ENCODE measurements at places on chromosomes 5 and 9.

DNA sequence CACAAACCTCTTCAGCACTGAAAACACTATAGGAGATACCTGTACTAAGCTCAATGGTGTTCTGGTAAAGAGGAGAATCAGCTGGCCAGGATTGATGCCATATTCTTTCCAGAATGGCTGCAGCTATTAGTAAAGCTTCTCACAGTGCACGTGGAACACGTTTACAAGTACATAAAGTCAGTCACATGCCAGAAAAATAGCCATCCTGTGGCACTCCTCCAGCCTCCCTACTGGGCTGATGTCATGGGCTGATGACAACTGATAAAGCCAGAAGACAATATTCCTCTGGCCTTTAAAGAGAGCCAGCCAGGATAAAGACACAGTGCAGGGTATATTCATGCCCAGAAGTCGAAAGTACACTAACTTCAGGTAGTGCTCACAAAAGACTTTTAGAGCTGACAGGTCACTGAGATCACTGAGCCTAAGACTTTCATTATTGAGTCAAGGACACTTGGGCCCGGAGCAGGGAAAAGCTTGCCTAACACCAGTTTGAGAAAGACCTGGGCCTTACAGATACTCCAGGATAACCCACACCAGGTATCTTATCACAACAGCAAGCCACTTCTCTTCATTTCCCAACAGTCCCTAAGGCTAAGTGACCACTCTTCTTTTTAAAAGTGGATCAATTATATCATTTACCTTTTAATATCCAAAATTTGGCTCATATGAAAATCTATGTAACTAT is 29.4 kb downstream of the ABITRAM start:
- no peak for DNase-seq

DNA sequence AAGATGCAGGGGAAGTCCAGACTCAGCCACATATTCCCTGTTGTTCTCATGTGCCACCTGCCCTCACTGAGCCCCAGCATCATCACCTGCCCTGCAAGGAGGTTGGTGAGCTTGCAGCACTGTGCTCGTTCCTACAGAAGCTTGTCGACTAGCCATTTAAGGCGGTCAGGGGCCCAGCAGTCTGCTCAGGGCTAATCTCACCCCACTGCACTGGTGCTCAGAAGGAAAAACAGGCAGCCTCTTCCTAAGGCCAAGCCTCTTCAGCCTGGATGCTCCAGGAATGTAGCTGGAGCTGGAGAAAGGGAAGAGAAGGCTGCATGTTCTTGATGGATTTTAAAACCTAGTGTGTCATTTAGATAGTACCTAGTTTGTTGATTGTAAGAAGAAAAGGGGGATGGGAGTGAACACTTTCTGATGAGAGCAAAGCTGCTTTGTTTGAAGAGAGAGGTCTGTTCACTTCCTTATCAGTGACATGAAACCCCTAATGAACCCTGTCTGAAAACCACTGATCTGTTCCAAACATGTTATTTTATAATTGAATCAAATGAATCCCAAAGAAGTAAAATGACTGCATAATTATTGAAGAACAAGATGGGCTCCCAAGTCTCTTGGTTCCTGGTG is 10.6 kb upstream of the ASPN start:
- no peak for DNase-seq

GRCh38 chr9:109264877-109265587 is 55.8 kb downstream of the EPB41L4B start:
- DNase-seq, result no peak

- DNase-seq, result no peak
These were observed 2.8 kb upstream of the ZNF462 start for GRCh38 chr9:106859957-106860720.

DNA sequence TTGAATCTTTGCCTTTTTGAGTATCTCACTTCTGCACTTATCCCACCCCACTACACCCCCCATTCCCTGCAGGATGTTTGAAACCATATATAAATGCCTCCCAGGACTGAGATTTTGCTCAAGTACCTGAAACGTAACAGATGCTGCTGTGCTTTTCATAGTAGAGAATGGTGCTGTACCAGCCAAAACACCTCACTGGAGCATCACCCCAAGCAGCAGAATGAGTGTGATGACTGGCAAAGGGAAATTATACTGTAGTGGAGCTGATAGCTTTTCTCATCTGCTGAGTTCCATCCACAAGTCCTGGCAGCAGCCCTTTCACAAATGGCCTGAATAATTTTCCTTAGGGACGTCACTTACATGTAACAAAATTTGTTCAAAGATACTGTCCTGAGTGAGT is 246.1 kb downstream of the KDM4C start:
- no peak for DNase-seq

DNA sequence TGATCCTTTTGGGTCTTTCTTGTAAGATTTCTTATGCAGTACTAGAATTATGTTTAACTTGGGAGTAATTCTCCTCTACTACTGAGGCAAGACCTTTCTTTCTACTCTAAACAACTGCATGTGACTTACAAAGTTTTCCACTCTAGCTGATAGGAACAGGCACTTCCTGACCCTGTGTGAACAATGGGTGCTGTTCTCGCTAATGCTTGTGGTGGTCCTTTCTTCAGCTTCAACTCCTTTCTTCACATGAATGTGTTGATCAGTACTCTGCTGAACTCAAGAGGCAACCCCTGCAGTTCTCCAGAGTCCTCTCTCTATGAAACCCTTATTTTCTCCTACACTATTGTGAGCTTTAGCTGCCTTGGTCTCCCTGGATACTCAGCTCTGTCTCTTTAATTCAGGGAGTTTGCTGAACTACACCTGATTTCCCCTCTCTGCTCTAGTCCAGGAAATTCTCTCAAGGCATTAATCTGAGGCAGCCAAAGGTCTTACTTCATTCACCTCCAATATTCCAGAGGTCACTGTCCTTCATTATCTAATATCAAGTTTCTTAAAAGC is 484.6 kb upstream of the PIK3R1 start:
- DNase-seq, result no peak

GRCh38 chr9:92176068-92176799 is 61.0 kb upstream of the SPTLC1 start:
- DNase-seq, result no peak

- no peak for DNase-seq
These were observed 49.3 kb upstream of the PPARGC1B start for GRCh38 chr5:149680810-149681221.

DNA sequence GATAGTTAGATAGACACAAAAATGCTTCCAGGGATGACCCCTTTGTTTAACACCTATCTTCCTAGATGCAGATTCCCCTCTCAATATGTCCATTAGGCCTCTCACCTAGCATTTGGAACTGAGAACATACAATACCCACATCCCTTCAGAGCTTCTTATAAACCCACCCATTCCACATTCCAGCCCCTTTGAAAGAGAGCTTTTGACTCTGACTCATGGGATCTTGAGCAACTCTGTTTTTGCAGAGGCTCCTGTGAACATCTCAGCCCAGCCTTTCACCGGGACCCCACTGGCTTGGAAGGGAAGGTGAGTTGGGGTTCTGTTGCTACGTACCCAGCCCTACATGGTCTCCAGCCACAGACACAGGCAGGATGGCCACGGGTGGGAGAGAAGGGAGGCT is 195.5 kb downstream of the FRMD3 start:
- DNase-seq, result no peak

GRCh38 chr9:592733-593132 is 248.8 kb upstream of the DMRT1 start:
- DNase-seq, result no peak

DNA sequence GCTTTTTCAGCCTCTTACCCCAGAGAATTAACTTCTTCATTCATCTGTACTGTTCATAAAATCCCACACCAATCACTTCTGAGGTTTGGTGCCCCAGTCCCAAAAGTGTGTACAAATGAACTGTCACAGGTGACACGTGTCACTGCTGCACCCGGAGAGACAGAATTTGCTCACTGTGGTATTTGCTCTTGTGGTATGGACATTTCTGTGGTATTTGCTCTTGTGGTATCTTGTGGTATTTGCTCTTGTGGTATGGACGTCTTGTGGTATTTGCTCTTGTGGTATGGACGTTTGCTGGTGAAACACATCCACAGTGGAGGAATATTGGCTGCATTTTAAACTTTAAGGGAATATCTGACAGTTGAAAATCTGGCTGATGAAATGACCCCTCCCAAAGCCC is 214.9 kb upstream of the DAP start:
- no peak for DNase-seq

DNA sequence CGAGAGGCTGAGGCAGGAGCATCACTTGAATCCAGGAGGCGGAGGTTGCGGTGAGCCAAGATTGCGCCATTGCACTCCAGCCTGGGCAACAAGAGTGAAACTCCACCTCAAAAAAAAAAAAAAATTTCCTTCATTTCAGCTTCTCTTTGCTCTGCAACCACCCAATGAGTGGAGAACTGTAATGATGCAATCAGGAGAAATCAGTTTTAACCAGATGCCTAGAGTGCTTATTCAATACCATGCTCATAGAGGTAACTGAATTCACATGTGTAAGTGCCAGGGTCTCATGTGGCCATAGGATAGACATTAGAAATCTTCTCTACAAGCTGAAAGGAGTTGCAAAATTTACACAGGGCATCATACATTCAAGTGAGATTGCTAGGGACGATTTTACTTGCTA is 70.6 kb downstream of the HMHB1 start:
- no peak for DNase-seq

DNA sequence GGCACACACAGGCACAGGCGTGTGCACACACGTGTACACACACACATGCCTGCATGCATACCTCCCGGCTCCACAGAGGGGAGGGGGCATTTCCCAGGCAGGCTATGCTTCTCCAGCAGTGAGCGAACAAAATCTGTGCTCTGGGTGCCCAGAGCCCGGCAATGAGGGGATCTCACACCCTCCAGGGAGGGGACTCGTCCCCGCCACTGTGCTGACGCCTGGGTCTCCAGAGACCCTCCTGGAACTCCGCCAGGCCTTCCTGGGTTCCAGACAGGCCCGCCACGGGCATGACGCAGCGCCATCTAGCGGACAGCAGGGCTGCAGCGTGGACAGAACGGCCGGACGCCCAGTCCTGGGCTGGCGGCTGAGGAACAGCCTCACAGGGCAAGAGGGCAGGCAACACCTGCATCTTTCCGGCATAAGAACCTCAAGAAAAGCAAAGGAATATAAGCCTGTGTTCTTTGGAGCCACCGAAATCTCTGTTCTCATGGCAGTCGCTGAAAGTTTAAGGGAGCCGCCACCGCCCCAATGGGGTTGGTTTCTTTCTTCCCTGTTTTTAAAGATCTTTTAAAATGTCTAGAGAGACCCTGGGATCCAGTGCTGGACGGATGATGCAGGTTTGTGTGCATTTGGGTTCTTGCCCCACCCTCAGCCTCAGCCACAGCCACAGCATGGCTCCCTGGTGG is 135.6 kb upstream of the PPP1R26 start:
- DNase-seq, result peak; percentile 17

DNA sequence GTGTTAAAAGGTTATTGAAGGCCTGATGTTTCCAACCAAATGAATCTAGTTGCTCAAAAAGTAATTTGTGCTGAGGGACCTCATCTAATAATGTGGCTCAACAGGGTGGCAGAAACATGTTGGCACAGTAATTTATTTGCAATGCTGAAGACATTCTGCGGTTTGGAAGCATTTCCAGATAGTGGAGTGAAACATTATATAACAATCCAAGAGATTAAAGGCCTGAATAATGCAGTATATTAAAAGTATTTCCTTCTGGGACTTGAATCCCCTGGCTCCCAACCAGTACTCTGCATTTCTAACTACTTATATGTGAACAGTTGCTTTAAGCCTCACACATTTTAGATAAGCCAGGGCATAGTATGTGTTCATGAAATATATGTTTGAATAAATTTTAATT is 25.9 kb upstream of the ALDH1A1 start:
- DNase-seq, result no peak

- no peak for DNase-seq
These were observed 1402.7 kb upstream of the DMAC1 start for GRCh38 chr9:9202276-9202675.

Data from activated CD4-positive, alpha-beta T cell treated with anti-CD3 and anti-CD28 coated beads for 4 hours (primary cell).